Cardiac septum (tissue), 1 donor: ENCODE measurements at places on chromosomes 16 and 17.
A peak's percentile ranks its signal among the peaks of the same experiment; 100 is the strongest.

- no peak for DNase-seq
These were observed 1444.8 kb upstream of the CDH8 start for GRCh38 chr16:63481060-63481459.

DNA sequence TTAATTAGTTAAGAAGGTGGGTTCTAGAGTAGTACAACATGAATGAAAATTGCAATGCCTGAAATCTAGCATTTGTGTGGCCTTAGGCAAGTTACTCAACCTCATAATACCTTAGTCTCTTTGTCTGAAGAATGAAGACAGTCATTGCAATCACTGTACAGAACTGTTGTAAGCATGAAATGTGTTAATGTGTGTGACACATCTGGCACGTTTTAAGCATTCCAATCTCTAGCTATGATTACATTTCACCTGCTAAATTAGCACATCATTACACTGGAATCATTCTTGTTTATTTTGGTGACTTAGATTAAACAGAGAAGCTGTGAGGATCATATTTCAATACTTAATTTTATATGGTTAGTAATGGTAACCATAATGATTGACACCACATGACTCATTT, 629.7 kb upstream of the KIF2B start:
- no peak for DNase-seq

DNA sequence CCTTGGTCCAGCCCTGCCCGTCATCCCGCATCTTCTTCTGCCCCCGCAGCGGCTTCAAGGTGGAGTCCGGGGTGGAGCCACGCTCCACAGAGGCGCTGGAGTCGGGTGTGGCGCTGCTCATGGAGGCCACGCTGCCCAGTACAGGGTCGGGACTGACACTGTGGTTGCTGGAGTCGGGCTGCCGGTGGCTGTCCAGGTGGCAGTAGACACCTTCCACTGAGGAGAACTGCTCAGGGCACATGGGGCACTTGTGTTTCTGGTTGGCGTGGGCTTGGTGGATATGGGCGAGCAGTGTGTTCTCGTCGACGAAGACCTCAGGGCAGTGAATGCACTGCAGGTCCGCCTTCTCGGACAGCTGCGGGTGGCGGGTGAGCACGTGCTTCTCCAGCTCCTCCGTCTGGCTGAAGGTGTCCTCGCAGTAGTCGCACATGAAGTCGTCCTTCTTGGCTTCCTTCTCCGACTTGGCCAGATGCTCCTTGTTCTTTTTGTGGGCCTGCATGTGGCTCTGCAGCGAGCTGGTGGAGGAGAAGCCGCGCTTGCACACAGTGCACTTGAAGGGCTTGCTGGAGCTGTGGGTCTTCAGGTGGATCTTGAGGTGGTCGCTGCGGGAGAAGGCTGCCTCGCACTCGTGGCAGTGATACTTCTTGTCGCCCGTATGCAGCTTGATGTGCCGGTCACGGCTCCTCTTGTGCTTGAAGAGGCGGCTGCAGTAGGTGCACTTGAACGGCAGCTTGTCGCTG, 217.8 kb downstream of the ZNF423 start:
- peak; percentile 73 for DNase-seq

GRCh38 chr17:27771586-27771985, 28.7 kb downstream of the NOS2 start:
- DNase-seq = no peak

GRCh38 chr16:10493276-10493675, 87.1 kb downstream of the EMP2 start:
- DNase-seq = no peak

DNA sequence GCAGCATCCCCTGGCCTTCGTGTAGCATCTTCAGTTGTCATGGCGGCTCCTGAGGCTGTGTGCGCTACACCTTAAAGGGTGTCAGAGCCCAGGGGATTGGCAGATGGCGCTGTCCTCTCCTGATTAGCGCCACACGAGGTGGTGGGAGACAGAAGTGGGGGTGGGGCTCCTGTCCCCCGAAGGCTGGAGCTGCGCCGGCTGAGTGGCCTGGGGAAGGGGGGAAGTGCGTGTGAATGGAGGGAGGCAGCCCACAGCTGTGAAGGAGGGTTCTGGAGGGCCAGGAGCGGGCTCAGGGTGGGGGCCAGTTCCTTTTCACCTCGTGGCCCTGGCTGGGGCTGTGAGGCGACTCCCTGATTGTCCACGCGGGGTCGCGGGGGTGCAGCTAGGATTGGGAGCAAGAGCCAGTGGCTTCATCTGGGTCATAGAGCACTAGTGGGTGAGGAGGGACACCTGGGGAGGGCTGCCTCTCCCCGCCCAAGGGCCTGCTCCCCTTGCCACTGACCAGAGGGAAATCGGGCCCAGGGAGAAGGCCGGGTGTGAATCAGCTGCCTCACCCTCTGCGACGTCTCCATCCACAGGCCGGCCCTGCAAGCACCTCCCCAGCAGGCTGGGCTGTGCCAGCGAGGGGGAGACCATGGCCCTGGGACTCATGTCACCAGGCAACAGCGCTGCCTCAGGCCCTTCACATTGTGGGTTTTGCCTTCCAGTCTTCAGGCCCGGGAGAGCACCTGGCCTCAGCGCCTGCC, 14.1 kb downstream of the BAHCC1 start:
- no peak for DNase-seq

GRCh38 chr17:67532326-67532871, 155.3 kb downstream of the PITPNC1 start:
- no peak for DNase-seq

GRCh38 chr17:75878174-75878998, at the start of gene TRIM47:
TRIM47 (minus strand) TSS chr17:75878581; CDS start chr17:75878548, 33 bp downstream.
- DNase-seq = no peak

GRCh38 chr17:8284126-8284525, 4.3 kb upstream of the RANGRF start:
- no peak for DNase-seq

DNA sequence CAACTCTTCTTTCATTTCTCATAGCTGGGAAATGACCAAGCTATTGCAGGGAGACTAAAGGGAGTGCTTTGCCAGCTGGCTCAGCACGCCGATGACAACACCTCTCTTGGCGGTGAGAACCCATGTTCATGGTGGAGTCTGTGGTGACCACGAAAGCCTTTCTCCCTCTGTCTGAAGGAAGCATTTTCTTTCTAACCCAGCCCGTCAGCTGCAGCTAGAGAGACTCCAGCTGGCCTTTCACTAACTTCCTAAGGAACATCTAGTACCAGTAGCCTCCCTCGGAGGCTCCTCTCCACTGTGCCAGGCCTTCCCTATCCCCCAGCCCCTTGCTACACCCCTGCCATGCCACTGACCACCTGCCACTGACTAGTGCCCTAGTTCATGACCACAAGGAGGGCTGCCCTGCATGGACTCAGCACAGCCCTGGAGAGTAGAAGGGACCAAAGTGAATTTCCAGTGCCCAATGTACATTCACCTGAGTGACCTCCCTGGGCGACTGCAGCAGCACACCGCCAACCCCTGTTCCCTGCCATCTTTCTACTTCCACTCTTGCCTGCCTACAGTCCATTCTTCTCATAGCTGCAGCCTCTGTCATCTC, 81.3 kb downstream of the CBLN1 start:
- no peak for DNase-seq

DNA sequence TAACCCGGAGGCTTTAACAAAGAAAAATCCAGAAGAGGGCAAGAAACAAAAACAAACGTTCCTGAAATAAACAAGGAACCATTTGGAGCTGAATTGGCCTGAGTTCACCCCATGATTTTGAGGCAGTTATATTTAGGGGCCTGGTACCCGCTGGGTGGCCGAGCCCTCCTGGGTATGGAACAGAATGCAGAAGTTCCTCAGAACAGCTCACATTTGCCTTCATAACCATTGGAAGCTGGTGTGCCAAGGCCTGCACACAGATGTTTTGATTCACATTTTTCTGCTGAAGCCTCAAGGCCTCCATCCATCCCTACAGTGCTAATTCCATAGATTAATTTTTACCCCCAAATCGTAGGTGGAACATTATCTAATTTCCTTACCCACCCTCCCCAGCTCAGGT, 3.3 kb upstream of the ZFHX3 start:
- no peak for DNase-seq

- DNase-seq = peak; percentile 89
These were observed 54.8 kb upstream of the MAP3K14 start for GRCh38 chr17:45371414-45372324.

DNA sequence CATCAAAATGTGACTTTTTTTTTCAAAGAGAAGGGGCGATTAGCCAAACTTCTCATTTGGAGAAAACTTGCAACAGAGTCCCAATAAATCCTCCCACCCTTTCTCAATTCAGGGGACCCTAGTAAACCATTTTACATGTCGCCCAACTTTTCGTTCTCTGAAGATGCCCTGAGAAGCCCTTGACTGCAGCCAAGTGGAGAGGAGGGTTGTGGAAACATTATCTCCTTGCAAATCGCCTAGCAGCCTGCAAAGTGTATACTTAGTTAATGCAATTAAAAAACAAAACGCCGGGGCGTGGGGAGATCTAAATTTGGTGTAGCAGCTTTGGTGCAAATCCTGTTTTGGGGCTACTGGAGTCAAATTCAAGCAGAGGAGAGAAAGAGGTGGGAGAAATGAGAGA, 1.2 kb upstream of the SHISA9 start:
- DNase-seq = no peak

DNA sequence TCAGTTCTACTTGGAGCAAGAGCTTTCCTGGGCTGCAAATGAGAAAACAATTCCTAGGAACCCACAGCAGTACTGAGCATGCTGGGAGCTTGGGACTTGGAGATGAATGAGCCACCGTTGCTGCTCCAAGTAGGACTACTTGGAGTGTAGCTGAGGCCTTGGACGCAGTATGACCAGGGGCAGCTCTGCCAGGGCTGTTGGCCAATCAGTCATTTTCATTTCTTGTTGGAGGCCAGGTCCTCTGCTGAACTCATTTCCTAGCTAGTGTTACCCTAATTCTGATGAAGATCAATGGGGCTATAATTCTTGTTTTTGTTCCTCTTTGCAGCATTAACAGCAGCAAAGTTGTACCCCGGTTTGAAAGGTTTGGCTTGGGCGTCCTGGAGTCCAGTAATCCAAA, 8.0 kb upstream of the LGALS9 start:
- no peak for DNase-seq

DNA sequence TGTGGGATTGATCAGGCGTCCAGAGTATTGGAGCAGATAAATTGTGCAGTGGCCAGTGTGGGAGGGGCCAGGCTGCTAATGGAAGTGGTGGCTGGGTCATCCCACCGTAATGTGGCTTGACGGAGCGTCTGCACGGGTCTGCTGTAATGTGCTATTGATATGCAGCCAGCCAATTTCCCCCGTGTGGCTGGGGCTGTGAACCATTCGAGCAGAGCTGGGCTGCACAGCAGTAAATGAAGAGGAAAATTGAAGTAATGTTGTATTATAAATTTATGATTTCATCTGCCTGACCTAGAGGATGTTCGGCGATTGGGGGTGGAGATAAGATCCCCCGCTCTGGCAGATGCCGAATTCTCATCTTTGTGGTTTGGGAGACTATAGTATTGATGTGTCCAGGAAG, 121.5 kb downstream of the CCDC182 start:
- DNase-seq = no peak

DNA sequence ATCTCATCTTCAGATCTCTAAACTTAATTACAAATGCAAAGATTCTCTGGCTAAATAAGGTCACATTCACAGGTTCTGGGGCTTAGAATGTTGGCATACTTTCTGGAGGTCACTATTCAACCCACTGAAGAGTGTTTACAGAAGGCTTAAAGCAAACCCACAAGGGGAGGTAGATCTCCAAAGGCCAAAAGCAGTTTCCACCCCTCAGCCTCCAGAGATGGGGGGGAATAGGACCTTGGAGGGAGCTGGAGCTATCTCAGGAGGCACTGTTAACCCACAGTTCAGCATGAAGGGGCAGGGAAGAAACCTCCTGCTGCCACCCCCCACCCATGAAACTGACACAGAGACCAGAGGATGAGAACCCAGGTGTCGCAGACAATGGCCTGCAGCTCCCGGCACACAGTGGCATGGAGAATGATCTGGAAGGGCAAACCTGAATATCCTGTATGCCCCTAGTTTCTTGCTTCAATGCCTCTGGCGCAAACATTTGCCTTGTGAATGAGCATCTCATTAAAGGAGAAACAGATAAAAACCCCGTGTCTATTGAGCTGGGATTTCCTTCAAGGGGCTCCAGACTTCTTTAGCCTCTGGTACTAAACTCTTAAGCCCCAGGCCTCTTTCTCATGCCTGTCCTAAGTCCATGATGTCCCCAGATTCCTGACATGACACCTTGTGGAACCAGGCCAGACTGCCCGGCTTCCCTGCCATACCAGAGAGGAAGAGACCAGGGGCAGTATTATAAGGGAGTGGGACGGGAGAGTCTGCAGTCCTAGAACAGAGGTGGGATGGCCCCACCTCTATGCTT, 103.1 kb upstream of the CDH5 start:
- no peak for DNase-seq

DNA sequence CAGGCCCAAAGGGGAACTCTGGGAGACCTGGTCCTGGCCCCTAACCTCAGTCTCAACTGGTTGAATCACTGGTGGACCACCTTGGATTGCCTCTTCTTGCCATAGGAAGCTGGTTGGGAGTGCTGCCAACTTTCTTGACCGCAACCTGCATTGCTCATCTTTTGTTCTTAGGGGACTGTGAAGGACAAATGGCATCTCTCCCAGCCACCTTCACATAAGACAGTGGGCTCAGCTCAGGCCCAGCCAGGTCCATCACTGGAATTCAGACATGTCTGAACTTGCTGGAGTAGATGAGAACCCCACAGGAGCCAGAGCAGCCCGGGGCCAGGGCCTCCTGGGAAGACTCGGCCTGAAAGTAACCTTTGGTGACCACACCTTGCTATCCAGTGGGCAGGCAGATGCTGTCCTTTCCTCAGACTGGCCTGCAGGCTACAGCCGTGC, 18.8 kb downstream of the ADORA2B start:
- DNase-seq = no peak

GRCh38 chr17:624341-624860, 90.2 kb downstream of the VPS53 start:
- DNase-seq = no peak

DNA sequence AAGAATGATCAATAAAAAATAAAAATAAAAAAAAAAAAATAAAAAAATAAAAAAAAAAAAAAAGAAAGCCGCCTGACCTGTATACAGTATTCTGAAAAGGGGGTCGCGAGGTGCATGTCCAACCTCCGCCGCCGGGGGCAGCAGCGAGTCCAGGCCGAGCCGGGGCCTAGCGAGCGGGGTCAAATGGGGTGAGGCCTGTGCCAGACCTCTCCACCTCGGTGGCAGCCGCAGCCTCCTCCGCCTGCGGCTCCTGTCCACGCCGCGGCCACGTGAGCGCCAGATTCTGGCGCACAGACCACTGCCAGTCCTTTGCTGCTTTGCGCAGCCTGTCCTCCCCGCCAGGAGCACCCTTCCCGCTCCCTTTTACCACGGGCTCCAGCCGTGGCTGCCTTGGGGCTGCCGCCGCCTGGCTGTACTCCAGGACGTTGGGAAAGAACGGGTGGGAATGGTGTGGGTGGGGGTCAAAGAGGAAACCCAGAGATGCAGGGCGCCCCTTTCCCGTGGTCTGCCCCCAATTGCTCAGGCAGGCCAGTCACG, 2.4 kb upstream of the BCKDK start:
- DNase-seq = peak; percentile 95
